ENCODE measurements at places on chromosomes 2 and 18. TPM values are rescaled to one million over a fixed set of nuclear protein-coding genes. Genes with fewer than 3 reads are reported as not detected.
A peak's percentile ranks its signal among the peaks of the same experiment; 100 is the strongest.

RHOB gene
- total RNA-seq: 583 TPM

TSPYL6 gene
- total RNA-seq: not detected

LRRFIP1 gene
- 272 TPM for total RNA-seq

LAMA3 gene
- total RNA-seq: 177 TPM

LYG1 gene
- total RNA-seq: 1.5 TPM

PLB1 gene
- 3.6 TPM for total RNA-seq

DNA sequence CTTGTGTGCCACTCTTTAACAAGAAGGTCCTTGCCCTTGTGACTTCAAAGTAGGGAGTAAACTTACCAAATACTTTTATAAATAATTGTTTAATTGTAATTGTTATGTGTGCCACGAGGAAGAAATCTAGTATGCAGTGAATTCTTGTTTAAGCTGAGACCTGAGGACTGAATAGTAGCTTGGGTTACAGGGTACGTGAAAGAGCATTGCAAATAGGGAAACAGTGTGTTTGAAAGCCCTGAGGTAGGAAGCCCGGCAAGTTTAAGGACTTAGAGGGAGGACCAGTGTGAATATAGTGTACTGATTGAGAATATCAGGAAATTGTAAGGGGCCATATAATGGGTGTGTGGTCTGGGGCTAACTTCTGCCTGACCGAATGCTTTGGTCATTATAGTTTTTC is 26.2 kb downstream of the PHLPP1 start:
- no peaks in the 10 kb centered on the region for H3K36me3 ChIP-seq
- no peak for DNase-seq
- no peak overlapping the region for H3K4me3 ChIP-seq

- H3K27me3 ChIP-seq: no peaks in the 10 kb centered on the region
- no peak overlapping the region for H3K27ac ChIP-seq
- peaks cover 34% of the 10 kb centered on the region for H3K36me3 ChIP-seq
- H3K4me3 ChIP-seq: peak overlapping the region; percentile 19
Observed at GRCh38 chr18:23020555-23021294, 87.6 kb downstream of the RBBP8 start.

GRCh38 chr2:24147364-24147763 is 24.1 kb downstream of the FAM228B start:
- no peak overlapping the region for H3K27ac ChIP-seq
- no peaks in the 10 kb centered on the region for H3K27me3 ChIP-seq
- H3K4me3 ChIP-seq: no peak overlapping the region
- no peak for DNase-seq
- peaks cover 8% of the 10 kb centered on the region for H3K36me3 ChIP-seq

GRCh38 chr18:63271881-63272299 is 47.7 kb downstream of the BCL2 start:
- no peaks in the 10 kb centered on the region for H3K27me3 ChIP-seq
- H3K36me3 ChIP-seq: no peaks in the 10 kb centered on the region
- peak; percentile 34 for DNase-seq
- peaks cover 6% of the 10 kb centered on the region for H3K4me1 ChIP-seq
- H3K27ac ChIP-seq: no peak overlapping the region

Data from upper lobe of left lung (tissue), 6 donors.